ENCODE measurements at places on chromosomes 13 and 19.

DNA sequence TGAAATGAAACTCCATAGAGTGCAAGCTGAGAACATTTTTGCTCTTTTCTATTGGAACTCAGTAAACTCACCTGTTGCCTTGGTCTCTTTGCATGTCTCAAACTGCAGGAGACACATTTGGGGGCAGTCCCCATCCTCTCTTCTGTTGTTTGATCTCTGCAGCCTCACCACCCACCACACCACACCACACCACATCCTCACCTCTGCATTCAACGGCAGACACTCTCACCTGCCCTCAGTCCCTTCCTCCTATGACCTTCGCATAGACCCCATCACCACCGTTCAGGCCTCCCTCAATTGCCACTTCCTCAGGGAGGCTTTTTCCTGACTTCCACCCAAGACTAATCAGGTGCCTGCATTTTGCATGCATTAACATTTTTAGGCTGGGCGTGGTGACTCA, 14.4 kb upstream of the TPM4 start:
- DNase-seq, result no peak

GRCh38 chr13:41364043-41364442, 53.0 kb downstream of the NAA16 start:
- no peak for DNase-seq

- DNase-seq, result no peak
Measured at GRCh38 chr19:12331211-12331941, 2.1 kb downstream of the ZNF563 start.

GRCh38 chr13:68176475-68176874, 946.3 kb upstream of the PCDH9 start:
- no peak for DNase-seq

DNA sequence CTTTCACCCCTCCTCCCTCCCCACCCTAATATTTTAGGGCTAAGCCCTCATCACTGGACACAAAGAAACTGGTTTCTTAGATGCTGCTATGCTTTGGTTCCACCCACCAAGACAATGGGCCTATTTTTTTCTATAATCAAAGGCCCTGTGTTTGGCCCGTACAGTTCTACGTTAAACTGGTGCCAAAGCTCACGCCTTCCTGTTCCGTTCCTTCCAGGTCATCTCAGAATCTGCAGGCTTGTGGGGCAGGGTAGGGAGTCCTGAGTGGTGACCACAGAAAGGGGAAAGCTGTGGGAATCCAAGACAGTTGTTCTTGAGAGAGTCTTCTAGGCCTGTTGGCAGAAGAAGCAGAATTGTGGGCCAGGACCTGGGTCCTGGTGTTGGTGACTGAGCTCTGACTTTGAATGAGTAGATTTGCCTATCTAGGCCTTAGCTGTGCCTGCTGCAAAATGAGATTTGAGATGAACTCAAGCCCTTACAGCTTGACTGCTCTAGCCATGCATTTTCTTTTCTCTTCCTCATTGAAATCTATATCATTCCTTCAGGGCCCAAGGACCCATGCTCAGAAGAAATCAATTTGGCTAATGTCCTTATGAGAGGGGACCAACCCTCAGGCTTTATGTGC, 19.1 kb upstream of the CXCL17 start:
- DNase-seq, result no peak

GRCh38 chr19:5214902-5215301, 125.7 kb downstream of the PTPRS start:
- DNase-seq, result no peak

DNA sequence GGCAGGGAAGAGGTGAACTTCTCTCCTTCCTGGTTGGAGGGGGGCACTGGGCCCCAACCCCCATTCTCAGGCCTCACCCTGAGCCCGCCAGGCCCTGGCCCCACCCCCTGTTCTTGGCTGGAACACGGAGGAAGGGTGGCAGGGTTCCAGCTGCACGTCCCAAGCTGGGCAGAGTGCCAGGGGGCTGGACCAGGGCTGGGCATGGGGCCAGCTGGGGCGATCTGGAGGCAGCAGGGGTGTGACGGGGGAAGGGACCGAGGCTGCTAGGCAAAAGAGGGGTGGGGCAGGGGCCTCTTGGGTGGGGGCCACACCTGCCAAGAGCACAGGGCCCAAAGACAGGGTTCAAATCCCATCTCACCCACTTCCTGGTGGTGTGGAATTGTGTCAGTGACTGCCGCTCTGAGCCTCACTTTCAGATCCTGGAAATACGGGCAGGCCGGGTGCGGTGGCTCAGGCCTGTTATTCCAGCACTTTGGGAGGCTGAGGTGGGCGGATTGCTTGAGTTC, 2.2 kb downstream of the HIF3A start:
- DNase-seq, result no peak

DNA sequence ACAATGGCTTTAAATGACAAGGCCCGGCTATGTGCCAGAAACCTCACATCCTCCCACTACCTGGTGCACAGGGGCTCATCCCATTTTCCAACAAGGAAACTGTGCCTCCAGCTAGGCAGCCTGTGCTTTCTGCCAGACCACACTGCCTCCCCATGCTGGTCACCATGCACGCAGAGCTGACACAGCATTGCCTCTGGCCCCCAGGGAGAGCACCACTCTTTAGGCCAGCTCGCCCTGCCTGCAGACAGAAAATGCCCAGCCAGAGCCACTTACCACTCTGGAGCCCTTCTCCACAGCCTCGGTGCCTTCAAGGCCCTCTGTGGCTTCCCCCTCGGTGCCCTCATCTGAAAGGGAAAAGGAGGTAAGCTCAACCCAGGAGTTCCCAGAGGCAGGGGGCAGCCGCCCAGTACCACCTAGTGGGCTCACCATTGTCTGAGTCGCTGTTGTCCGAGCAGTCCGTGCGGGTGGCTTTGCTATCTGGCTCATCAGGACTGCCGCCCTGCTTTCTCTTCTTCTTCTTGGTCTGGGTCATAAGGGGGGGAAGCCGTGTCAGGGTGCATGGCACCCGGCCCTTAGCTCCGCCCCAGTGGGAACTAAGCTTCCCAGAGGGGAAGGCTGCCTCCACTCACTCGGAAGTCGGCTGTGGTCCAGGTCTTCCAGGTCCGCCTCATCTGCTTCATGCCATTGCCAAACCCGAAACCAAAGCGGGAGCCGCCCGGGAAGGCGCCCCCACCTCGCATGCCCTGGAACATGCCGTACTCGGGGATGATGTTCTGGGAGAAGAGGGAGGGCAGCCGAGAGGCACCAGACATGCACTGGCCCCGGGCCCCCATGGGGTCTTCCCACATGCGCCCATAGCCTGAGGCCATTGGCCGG, 18.0 kb downstream of the AKAP8L start:
- no peak for DNase-seq

DNA sequence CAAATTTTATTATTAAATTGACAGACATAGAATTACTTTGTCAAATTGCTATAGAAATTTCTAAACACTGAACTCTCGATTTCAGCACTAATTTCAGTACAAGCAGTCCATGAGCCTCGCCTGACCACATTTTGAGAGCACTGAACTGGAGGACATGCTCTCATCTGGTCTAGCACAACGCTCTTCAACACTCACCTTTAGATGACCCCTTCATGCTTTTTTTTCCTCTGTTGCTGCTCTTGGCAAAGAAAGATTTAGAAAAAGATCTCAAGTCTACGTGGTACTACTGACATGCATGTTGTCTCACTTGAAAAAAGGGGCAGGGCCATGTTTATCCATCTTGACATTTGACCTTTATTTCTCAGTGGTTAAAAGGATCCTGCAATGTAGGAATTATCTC, 981.5 kb downstream of the DIAPH3 start:
- no peak for DNase-seq

Measured in NCI-H2081 treated with DMSO at 0.1 percent for 48 hours (cell line).